ENCODE measurements at places on chromosomes 2 and 18.

DNA sequence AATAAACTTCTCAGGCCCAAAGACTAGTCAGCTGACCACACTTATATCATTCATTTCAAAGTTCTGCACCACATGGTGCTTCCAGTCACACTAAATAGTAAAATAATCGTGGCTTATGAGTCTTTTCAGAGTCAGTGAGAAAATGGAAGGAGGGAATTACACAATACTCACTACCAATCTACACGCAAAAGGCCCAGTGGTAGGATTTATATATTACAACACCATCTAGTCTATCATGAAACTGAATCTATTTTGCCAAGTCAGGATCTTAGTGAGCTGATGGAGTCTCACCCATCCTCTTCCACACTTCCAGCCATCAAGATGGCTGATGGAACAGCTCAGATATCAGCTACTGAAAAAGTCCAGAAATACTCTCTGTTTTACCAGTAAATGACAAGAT is 21.9 kb downstream of the INO80D start:
- no peak for DNase-seq

GRCh38 chr2:55010915-55011314 is 39.3 kb downstream of the RTN4 start:
- DNase-seq: no peak

GRCh38 chr2:125471963-125472362 is 1184.0 kb upstream of the GYPC start:
- DNase-seq: no peak

DNA sequence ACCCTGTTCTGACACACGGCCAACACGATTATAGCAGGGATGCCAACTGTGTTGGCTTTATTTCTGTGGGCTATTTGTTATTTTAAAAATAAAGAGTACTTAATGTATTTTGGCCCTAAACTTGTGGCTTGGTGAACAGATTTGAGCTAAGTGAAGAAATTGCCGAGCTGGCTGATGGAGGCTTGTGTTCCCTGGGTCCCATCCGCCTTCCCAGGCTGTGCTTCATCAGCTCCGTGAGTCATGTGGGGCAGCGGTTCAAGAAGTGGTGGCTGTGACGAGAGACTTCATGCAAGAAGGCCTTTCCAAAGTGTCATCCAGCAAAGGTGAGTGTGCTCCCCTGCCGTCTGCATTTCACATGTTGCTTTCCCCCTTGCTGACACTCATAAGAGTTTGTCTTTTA is 73.6 kb upstream of the NCK2 start:
- DNase-seq: no peak

DNA sequence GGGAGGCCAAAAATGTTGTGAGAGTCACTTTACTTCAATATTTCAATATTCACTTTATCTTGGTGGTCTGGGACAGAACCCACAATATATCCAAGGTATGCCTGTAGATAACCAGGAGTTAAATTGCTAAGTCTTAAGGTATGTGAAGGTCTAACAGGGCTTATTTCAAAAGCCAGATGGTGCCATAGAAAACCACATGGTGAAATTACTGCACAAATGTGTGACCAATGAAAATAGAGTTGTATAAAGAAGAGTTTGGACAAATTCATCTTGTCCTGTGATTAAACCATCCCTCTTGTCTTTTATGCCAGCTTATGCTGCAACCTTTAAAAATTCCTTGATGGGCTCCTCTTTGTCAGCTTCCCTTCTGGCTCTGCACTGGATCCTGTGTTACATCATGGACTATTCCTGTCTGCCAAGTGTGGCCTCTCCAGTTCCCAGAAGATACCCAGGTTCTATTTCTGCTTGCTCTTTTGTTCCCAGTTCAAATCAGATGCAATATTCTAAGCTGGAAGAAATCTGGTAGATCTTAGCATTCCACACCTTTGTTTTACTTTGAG is 46.8 kb downstream of the ANTXR1 start:
- no peak for DNase-seq

DNA sequence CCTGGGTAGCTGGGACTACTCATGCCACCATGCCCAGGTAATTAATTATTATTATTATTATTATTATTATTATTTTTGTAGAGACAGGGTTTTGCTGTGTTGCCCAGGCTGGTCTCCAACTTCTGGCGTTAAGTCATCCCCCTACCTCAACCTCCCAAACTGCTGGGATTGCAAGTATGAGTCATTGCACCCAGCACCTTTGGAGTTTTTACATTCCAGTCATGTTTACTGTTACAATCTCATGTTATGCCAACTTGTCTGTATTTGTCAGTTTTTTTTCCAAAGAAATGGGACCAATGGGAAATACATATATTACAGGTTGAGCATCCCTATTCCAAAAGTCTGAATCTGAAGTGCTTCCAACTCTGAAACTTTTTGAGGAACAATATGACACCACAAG is 903.8 kb downstream of the SLC4A3 start:
- no peak for DNase-seq

DNA sequence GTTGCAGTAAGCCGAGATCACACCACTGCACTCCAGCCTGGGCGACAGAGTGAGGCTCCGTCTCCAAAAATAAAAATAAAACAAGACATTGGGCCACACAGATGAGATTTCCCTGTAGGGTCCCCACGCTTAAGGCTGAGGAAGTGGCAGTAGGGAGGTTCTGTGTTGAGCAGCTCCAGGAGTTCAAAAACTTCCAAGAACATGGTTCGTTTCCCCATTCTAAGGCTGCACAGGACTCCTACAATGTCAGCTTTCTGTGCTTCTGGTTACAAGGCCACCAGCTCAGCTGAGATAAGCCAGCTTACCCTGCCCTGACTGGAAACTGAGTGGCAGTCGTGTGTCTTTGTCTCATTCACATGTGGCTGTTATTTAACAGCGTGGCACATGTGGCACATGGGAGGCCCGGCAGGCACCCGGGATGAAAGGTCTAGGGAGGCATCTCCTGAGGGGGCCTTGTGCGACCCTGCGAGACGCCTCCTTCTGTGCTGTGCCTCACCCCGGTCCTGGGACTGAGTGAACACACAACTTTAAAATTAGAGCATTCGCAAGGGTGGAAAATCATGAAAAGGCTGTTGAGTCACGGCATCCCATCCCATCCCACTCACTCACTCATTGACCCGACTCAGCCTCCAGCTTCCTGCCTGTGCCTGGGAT is 7.7 kb downstream of the ITGB1BP1 start:
- DNase-seq: no peak

DNA sequence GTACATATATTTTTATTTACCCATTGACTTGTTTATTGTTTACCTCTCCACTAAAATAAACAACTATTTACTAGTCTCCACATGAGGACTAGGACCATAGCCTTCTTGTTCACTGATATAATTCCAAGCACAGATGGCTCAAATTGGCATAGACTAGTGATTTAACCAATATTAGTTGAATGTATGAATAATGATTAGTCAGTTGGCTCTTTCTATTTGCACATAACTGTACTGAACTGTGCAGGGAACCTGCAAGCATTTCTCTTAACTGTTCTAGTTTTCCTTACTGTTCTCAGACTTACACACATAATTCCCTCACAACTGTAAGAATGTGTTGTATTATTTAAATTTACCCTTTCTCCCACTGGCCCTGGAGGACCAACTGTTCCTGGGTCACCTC is 91.9 kb downstream of the COL3A1 start:
- DNase-seq: no peak

DNA sequence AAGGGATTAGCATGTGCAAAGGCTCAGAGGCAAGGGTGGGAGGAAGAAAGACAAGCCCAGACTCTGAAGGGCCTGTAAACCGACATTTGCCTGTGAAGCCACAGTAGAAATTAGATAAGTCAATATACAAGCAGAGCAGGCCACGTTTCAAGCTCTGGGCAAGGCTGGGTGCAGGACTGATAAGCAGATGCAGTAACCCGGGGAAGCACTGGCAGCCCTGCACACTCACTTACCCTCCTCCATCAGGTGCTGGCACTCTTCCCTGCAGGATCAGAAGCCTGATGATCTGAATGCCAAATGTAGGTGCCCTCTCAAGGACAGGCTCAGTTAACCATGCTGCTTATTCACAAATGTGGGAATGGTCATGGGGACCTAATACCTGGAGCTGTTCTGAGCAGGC is 46.3 kb upstream of the RAB12 start:
- DNase-seq: no peak

GRCh38 chr2:5942204-5942603 is 250.0 kb downstream of the SOX11 start:
- DNase-seq: no peak
